ENCODE measurements at places on chromosomes 1 and 21.

GRCh38 chr1:93800856-93801255, 78.2 kb downstream of the DNTTIP2 start:
- no peak overlapping the region for H3K27ac ChIP-seq
- peaks cover 6% of the 10 kb centered on the region for H3K27me3 ChIP-seq
- peaks cover 22% of the 10 kb centered on the region for H3K36me3 ChIP-seq
- H3K4me1 ChIP-seq, result no peaks in the 10 kb centered on the region
- no peak overlapping the region for H3K4me3 ChIP-seq
- no peak for DNase-seq

DNA sequence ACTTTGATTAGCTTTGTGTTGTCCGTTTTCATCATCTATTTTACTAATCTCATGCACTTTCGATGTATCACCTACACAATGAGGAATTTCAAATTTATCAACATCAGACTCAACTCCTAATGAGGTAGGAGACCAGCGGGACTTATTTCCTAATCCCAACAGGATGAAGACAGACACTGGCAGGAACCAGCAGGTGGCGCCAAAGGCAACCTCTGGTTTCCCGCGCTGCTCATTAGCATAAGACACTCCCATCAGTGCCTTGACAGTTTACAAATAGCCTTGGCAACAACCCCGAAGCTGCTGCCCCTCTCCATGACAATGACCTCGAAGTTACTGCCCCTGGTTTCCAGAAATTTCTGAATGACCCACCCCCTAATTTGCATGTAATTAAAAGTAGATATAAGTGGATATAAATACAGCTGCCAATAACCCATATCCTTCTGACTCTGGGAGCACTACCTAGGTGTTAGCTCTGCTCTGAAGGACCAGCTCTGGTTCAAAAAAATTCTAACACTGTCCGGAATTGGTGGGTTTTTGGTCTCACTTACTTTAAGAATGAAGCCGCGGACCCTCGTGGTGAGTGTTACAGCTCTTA, 974.8 kb downstream of the ADGRL2 start:
- no peak for DNase-seq
- no peak overlapping the region for H3K27ac ChIP-seq
- H3K4me3 ChIP-seq, result no peak overlapping the region
- no peaks in the 10 kb centered on the region for H3K27me3 ChIP-seq

DNA sequence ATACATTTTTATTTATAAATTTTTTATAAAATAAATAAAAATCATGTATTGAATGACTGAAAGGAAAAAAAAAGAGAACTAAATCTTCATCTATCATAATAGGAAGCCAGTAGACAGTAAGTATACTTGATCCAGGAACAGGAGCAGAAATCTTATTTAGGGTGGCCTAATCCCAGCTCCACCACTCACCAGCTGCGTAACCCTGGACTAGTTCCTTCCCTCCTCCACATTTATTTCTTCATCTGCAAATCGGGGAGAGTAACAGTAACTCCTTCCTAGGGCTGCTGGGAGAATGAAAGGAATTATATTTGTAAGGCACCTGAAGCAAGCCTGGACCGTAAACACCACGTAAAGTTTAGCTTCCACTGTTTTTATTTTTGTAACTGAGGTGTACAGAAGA, 17.9 kb downstream of the GLIS1 start:
- H3K4me1 ChIP-seq, result no peaks in the 10 kb centered on the region
- no peaks in the 10 kb centered on the region for H3K36me3 ChIP-seq
- no peak for DNase-seq
- peaks cover 5% of the 10 kb centered on the region for H3K27me3 ChIP-seq

DNA sequence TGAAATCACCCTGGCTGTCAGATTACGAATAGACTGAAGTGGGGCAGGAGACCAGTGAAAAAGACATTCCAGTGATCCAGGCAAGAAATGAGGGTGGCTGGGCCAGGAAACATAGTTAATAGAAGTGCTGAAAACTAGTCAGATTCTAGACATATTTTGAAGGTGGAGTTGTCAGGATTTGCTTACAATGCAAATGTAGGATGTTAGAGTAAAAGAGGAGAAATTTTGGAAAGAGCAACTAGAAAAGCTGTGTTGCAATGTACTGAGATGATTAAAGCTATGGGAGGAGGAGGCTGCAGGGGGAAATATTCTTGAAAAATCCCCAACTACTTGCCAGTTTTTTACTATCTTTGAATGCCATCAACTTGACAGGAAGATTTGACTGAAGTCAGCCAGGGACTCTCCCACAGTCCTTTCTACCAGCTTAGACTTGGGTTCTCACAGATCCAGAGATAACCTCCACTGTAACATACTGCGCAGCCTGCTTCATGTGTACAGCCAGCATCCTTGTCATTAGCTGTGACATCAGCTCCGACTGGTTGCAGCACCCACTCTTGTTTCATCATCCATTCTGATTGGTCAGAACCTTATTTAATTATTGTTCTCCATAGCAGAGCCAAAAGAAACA, 109.7 kb downstream of the TSEN15 start:
- H3K27me3 ChIP-seq, result peaks cover 6% of the 10 kb centered on the region
- H3K27ac ChIP-seq, result no peak overlapping the region
- no peaks in the 10 kb centered on the region for H3K36me3 ChIP-seq
- no peak for DNase-seq
- no peak overlapping the region for H3K4me3 ChIP-seq
- H3K4me1 ChIP-seq, result no peaks in the 10 kb centered on the region

GRCh38 chr1:247440001-247440620, 17.8 kb downstream of the OR2B11 start:
- no peak overlapping the region for H3K4me3 ChIP-seq
- no peak overlapping the region for H3K27ac ChIP-seq
- no peaks in the 10 kb centered on the region for H3K27me3 ChIP-seq
- DNase-seq, result no peak

- H3K27ac ChIP-seq, result peak overlapping the region; percentile 8
- H3K36me3 ChIP-seq, result peaks cover 21% of the 10 kb centered on the region
- H3K4me1 ChIP-seq, result peaks cover 3% of the 10 kb centered on the region
- H3K4me3 ChIP-seq, result no peak overlapping the region
- no peak for DNase-seq
These were observed 14.4 kb downstream of the RALGPS2 start for GRCh38 chr1:178739285-178740045.

DNA sequence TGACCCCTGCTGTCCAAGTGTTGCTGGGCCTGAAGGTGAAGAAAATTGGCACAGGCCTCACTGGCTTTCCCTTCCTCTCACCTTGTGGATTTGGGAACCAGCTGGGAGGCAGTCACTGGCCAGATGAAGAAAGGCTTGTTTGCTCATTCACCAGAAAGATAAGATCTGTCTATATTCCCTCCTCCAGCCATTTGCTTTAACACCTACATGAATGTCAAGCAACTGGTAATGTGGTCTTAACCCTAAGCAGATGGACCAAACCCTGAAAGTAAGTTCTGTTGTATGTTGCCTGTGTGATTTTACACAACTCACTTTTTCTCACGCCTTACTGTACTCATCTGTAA, 10.3 kb upstream of the SRRM1 start:
- peaks cover 6% of the 10 kb centered on the region for H3K4me1 ChIP-seq
- H3K27me3 ChIP-seq, result peaks cover 3% of the 10 kb centered on the region
- no peak overlapping the region for H3K4me3 ChIP-seq
- no peak for DNase-seq
- no peaks in the 10 kb centered on the region for H3K36me3 ChIP-seq

DNA sequence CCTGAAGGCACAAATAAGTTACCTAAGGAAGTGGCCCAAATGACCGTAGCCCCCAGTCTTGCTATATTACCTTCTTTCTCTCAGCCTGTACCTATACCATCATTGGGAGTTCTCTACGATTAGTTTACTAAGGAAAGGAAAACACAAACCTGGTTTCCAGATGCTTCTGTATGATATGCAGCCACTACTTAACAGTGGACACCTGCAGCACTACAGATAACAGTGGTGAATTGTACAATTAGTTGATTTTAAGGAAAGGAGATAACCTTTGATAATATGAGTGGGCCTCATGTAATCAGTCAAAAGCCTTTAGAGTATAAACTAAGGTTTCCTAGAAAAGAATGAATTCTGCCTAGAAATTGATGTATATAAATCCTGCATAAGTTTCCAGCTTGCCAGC, 1157.4 kb downstream of the KCNT2 start:
- H3K4me1 ChIP-seq, result no peaks in the 10 kb centered on the region
- DNase-seq, result no peak
- H3K27ac ChIP-seq, result no peak overlapping the region

GRCh38 chr1:53738205-53739108, 507 bp downstream of the GLIS1 start:
- H3K27ac ChIP-seq, result no peak overlapping the region
- peaks cover 6% of the 10 kb centered on the region for H3K36me3 ChIP-seq
- no peaks in the 10 kb centered on the region for H3K4me1 ChIP-seq
- DNase-seq, result no peak

- H3K27me3 ChIP-seq, result peaks cover 12% of the 10 kb centered on the region
- H3K27ac ChIP-seq, result no peak overlapping the region
- no peaks in the 10 kb centered on the region for H3K36me3 ChIP-seq
- no peak overlapping the region for H3K4me3 ChIP-seq
- no peaks in the 10 kb centered on the region for H3K4me1 ChIP-seq
- no peak for DNase-seq
These were observed 15.3 kb upstream of the SSX2IP start for GRCh38 chr1:84705513-84705912.

GRCh38 chr1:168728473-168729404, at the start of gene DPT:
Gene DPT (minus strand): TSS chr1:168729206. CDS start chr1:168729174, 32 bp downstream.
- H3K4me1 ChIP-seq, result peaks cover 2% of the 10 kb centered on the region
- H3K36me3 ChIP-seq, result no peaks in the 10 kb centered on the region
- no peak within 1 kb of the TSS for H3K27ac ChIP-seq
- H3K4me3 ChIP-seq, result no peak within 1 kb of the TSS

DNA sequence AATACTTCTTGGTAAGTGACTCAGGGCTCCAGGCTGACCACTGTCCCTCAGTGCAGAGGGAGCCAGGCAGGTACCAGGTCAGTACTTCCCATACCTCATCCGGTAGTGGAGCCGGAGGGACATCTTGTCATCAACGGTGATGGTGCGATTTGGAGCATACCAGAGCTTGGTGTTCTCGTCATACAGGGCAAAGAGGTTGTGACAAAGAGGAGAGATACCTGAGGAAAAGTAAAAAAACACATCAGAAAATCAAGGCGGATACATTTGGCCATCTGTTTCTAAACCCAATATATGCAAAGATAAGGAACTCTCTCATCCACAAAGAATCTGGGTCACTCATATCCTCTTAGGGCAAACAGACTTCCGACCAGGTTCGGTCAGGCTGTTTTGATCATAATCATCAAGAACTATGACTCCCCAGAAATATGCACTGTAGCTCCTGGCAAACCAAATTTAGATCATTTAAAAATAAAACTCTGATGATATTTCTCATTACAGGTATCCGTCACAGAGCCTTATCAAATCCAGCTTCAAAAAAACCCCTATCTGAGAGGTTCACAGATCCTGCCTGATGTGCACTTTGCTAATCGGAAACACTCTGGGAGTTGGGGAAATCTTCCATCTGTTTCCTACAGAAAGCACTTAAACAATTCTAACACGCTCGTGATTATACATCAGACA, 87.3 kb downstream of the JAK1 start:
- no peak for DNase-seq
- H3K27me3 ChIP-seq, result no peaks in the 10 kb centered on the region
- H3K4me1 ChIP-seq, result peaks cover 32% of the 10 kb centered on the region
- peak overlapping the region; percentile 5 for H3K4me3 ChIP-seq

GRCh38 chr1:13824626-13825025, 124.6 kb downstream of the PRDM2 start:
- no peak overlapping the region for H3K27ac ChIP-seq
- peak; percentile 34 for DNase-seq
- H3K27me3 ChIP-seq, result no peaks in the 10 kb centered on the region
- H3K36me3 ChIP-seq, result peaks cover 11% of the 10 kb centered on the region

DNA sequence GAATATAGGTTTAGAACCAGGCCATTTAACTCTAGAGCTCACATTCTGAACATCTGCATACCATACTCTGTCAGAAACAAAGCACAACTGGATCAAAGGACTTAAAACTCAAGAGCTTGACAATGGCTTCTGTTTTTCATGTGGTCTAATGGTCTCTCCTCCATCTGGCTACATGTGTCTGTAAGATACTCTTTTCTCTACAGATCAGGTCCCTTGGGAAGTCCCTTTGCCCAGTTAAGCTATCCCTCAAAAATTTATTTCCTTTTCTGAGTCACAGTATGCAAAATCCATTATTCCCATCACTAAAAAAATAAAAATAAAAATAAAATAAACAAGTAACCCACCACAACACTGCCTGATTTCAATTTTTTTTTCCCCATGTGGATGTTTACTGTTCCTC, 357.0 kb upstream of the PRMT6 start:
- H3K27me3 ChIP-seq, result no peaks in the 10 kb centered on the region
- DNase-seq, result no peak
- H3K4me1 ChIP-seq, result no peaks in the 10 kb centered on the region

DNA sequence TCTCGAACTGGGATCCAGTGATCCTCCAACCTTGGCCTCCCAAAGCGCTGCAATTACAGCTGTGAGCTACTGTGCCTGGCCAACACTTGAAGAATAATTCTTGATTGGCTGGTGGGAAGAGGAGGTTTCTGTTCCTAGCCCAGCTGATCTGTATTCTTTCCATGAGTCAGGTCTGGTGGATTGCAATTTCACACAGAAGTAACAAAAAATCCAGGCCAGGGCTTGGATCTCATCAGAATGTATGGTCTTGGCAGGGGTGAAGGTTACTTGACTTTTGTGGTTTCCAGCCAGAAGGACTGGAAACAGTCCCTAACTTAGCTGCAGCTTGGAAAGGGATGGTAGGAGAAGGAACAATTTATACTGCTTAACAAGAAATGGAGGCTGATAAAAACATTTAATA, 5.1 kb upstream of the HP1BP3 start:
- no peak for DNase-seq
- no peaks in the 10 kb centered on the region for H3K27me3 ChIP-seq
- H3K4me3 ChIP-seq, result no peak overlapping the region
- H3K4me1 ChIP-seq, result peaks cover 10% of the 10 kb centered on the region
- no peak overlapping the region for H3K27ac ChIP-seq

GRCh38 chr1:41241354-41241748, 755 bp downstream of the SCMH1 start:
- peaks cover 19% of the 10 kb centered on the region for H3K27me3 ChIP-seq
- H3K4me1 ChIP-seq, result peaks cover 25% of the 10 kb centered on the region
- H3K27ac ChIP-seq, result peak overlapping the region; percentile 91

- no peak overlapping the region for H3K4me3 ChIP-seq
- H3K36me3 ChIP-seq, result no peaks in the 10 kb centered on the region
- H3K27ac ChIP-seq, result no peak overlapping the region
- DNase-seq, result no peak
- peaks cover 2% of the 10 kb centered on the region for H3K27me3 ChIP-seq
These were observed 21.8 kb downstream of the AJAP1 start for GRCh38 chr1:4676253-4676652.

DNA sequence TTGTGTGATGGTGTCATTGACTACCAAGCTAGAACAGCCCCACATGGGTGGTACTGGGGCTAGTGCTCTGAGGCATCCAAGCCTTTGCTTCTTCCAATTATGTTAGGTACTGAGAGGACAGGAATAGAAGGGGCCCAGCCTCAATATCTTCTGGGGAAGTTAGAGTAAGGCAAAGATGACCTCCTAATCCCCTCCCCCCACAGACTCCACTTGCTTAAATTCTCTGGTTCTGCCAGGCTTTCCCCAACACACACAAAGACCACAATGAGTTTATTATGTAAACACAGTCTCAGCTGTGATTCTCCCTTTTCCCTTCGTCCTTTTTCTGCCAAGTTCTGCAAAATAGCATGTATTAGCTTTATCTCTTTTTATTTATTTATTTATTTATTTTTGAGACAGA, 3.1 kb upstream of the TACSTD2 start:
- H3K27ac ChIP-seq, result no peak overlapping the region
- peaks cover 34% of the 10 kb centered on the region for H3K27me3 ChIP-seq
- no peaks in the 10 kb centered on the region for H3K36me3 ChIP-seq
- H3K4me1 ChIP-seq, result peaks cover 9% of the 10 kb centered on the region
- DNase-seq, result no peak
- H3K4me3 ChIP-seq, result no peak overlapping the region

GRCh38 chr1:167452483-167452882, 65.8 kb downstream of the CD247 start:
- H3K4me3 ChIP-seq, result peak overlapping the region; percentile 56
- peaks cover 76% of the 10 kb centered on the region for H3K4me1 ChIP-seq
- DNase-seq, result no peak
- peak overlapping the region; percentile 99 for H3K27ac ChIP-seq
- no peaks in the 10 kb centered on the region for H3K27me3 ChIP-seq
